Kasumi-1 (cell line): ENCODE measurements at places on chromosomes 1 and 21.
A peak's percentile ranks its signal among the peaks of the same experiment; 100 is the strongest.

GRCh38 chr21:45288441-45288841 is 746 bp upstream of the POFUT2 start:
- no peak for DNase-seq

DNA sequence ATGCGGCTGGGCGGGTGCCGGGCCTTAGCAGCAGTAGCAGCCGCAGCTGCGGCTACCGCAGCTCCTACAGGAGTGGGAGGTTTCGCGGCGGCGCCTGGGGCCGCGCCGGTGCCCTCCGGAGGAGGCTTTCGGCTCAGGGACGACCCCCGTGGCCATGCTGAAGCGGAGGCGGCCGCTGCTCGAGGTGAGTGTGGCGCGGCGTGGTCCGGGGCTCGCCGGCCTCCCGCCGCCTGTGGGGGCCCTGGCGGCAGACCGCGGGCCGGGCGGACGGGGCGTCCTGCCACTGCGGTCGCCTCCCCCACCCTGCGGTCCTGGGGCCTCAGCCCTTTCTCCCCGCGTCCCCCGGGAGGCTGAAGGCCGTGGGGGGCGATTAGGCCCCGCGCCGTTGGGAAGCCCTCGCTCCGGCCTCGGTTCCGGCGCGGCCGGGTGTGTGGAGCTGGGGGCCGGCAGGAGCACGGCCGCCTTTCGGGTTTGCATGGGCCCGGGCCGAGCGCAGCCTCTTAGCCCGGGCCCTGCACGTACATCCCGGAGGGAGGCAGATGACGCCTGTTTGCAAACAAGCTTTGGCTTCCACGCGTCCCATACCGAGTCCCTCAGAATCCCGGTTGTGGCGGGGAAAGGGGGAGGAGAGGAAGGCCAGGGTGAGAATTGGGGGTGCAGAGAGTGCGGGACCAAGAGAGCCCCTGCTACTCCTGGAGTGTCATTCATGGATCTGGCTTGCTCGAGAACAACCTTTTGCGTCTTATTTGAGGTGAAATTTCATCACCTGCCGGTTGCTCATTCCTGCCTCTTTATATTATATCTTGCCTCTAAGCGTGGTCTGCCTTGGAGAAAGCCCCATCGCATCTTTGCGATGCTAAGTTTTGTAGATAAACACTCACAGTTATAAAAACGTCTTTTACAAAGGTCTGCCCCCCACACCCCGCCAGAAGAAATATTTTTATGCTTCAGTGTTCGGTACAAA is 613 bp downstream of the ZFYVE9 start:
- peak; percentile 39 for DNase-seq

GRCh38 chr1:151990856-151991198 is 2.8 kb downstream of the S100A10 start:
- DNase-seq, result no peak

- DNase-seq, result peak; percentile 37
Observed at GRCh38 chr1:16442941-16443340, 2.4 kb downstream of the NECAP2 start.

DNA sequence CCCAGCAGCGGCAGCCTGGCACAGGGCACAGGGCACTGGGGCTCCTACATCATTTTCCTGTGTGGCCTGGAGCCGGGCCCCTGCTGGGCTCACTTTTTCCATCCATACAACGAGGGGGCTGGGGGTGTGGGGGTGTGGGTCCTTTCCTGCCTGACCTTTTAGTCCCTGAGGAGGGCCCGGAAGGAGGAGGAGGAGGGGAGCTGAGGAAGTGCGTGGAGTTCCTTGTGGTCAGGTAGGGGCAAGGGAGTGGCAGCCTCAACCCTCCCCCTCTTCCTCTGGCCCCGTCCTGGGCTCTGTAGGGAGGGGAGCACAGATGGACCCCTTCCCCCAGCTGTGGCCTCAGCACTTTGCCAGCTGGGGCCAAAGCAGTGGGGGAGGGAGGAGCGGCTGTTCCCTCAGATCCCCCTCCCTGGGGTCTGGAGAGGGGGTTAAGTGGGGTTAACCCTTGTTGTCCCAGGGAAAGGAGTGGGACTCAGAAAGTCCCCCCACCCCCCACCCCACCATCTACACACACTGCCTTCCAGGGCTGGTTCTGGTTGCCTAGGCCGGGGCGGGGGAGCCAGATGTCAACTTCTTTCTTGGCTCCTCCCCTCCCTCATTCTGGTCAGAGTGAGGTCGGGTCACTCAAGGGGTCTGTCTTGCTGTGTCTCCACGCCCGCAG is 5.7 kb downstream of the NTRK1 start:
- DNase-seq, result no peak

DNA sequence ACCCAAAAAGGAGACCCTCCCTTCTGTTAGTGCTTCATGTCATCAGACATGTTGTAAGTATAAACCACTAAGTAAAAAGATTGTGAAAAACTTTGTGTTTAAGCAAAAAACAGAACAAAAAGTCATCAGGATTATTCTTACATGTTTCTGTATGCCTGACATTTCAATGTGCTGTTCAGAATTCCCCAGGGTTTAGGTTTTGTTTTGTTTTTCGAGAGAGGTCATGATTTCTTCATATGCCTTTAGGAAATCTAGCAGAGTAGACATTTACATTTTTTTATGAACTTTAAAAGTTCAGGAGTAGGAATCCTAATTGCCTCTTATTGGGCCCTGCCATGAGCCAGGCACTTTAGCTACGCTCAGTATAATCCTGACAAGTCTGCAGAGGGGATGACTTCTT is 85.3 kb downstream of the VPS13D start:
- DNase-seq, result no peak

- no peak for DNase-seq
Observed at GRCh38 chr1:17434016-17434415, 5.5 kb downstream of the RCC2 start.

- DNase-seq, result peak; percentile 14
Observed at GRCh38 chr1:54229281-54229891, 29.4 kb downstream of the MRPL37 start.

GRCh38 chr1:160366731-160367515 is at the start of gene NHLH1:
TSS of gene NHLH1 (plus strand) at chr1:160367071. CDS start at chr1:160370732, 3,661 bp downstream.
- DNase-seq, result no peak

GRCh38 chr1:178262120-178262500 is 168.2 kb downstream of the RASAL2 start:
- no peak for DNase-seq

- DNase-seq, result peak; percentile 95
Observed at GRCh38 chr21:39004634-39005501, 178.4 kb downstream of the PSMG1 start.

DNA sequence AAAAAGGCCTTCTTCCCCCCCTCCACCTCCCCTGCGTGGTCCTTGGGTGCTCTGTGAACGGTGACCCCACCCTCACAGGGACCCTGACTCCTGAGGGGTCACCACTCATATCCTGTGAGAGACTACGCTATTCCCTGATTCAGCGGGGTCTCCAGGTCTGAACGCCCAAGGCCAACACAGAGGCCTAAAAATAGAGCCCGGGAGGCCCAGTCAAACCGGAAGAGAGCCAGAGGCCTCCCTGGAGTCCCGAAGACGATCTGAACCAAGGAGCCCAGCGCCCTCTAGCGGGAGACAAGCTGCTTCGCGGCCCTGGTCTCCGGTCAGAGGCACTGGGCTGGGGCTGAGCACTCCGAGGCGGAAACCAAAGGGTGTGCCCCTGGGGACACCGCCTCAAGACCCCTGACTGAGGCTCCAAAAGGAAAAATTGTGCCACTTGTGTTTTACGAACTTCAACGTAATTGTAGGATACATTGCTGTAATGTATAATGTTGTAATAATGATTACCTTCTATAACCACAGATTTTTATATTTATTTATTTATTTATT is 42.4 kb upstream of the PSEN2 start:
- peak; percentile 94 for DNase-seq

- DNase-seq, result peak; percentile 35
Observed at GRCh38 chr1:92784021-92784638, 778 bp downstream of the EVI5 start.

DNA sequence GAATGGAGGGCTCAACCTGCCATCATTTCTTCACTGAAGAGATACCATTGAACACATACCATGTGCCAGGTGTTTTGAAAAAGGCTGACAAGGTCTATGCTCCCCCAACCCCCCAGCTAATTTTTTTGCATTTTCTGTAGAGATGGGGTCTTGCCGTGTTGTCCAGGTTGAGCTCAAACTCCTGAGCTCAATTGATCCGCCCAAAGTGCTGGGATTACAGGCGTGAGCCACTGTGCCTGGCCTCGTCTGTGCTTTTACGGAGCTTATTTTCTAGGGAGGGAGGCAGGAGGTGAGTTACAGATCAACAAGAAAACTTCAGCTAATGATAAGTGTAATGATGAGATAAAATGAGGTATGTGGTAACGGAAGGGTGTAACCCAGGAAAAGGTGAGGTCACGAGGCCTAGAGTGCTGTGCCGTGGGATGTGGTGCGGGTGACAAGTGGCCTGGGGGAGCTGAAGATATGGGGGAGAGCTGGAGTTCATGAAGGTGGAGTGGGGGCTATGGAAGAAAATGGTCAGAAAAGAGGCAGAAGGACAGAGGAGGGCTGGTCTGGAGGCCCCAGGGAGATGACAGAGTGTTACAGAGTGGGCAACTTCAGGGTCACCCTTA is 28.2 kb downstream of the FAAH start:
- no peak for DNase-seq

DNA sequence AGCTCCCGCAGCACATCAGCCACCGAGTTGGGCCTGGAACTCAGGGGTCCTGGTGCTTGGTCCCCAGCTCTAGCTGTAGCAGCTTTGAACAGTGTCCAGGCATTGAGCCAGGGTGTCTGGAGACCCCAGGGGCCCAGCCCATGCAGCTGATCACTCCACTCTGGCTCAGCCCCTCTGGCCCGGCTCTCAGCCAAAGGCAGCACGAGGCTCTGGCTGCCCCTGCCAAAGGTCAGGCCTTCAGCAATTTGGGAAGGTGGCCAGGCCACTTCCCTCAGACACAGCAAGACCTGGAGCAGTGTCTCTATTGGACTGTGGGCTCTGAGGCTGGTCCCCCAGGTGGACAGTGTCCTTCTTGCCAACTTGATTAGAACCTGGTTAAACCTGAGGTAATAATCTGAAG is 34.4 kb upstream of the RNF19B start:
- no peak for DNase-seq

GRCh38 chr1:29601021-29601420 is 364.7 kb downstream of the PTPRU start:
- DNase-seq, result no peak

GRCh38 chr1:48017716-48018115 is 20.5 kb upstream of the TRABD2B start:
- DNase-seq, result no peak

GRCh38 chr1:94989398-94989797 is 62.5 kb upstream of the CNN3 start:
- DNase-seq, result no peak

GRCh38 chr1:150256198-150256553 is 1.4 kb upstream of the CA14 start:
- no peak for DNase-seq

DNA sequence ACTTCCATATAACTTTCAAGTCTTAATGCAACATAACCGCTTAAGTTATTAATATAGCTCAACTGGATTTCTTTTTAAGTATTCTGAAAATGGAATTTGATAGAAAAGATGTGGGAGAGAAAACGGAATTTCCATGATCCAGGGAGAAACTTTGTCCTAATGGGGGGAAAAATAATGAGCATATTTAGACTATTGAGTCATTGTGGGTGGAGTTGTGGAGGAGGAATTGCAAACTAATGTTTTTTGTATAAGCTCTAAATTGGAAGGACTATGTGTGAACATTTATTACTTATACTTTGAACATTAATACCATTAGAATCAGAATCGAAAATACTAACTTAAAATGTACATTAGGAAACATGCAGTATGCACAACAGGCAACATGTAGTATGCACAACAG is 159.9 kb upstream of the NEGR1 start:
- DNase-seq, result no peak

DNA sequence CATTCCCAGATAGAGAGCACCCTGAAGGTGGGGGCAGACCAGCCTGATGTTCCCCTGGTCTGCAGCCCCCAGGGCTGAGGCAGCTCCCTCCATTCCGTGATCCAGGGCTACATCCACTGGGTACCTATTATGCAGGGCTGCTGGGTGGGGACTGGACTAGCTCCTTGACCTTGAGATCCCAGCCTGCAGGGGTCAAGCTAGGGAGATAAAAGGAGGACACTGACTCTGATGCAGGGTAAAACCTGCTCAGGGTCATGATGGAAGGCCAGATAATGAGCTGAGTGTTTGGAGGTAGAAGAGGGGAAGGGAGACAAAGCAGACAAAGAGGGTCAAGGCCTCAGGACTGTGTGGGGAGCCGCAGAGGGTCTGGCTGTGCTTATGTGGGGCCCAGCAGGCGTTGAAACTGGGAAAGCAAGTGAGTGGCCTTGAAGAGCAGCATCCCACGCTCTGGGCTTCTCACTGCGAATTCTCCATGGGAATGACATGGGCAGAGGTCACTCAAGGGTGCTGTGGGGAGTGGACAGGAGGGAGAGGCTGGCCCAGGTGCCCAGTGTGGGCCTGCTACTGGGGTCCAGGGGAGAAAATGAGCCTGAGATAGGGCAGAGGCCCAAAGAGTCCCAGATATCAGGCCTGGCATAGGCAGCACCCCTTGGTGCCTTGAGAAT is 9.7 kb downstream of the FOXO6 start:
- DNase-seq, result no peak

GRCh38 chr1:63593886-63594605 is 835 bp downstream of the PGM1 start:
- DNase-seq, result peak; percentile 57

- DNase-seq, result no peak
Observed at GRCh38 chr1:1431845-1432273, 3.6 kb upstream of the VWA1 start.

- no peak for DNase-seq
Observed at GRCh38 chr1:29575826-29576225, 339.5 kb downstream of the PTPRU start.

DNA sequence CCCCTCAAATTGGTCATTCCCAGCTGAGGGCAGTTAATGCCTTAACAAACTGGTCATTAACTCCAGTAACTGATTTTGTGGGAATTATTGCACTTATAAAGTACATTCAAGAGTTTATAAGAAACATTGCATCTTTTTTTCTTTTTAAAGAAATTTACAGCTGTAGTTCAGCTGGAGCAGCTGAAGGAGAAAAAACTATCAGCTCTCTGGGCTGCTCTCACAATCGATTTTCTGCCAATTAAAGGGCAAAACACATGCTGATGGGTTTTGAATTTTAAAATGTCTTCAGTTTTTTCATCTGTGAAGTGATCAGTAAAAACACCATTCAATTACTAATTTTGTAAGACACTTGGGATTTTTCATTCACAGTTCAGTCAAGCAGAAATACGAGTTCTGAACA is 74.7 kb downstream of the KIFAP3 start:
- no peak for DNase-seq

- DNase-seq, result no peak
Observed at GRCh38 chr1:94156096-94156625, 35.2 kb upstream of the ABCA4 start.

- no peak for DNase-seq
Observed at GRCh38 chr1:94983171-94983739, 56.3 kb upstream of the CNN3 start.

- DNase-seq, result peak; percentile 83
Observed at GRCh38 chr1:229027622-229028182, 243.2 kb upstream of the RAB4A start.

- DNase-seq, result no peak
Observed at GRCh38 chr1:172935062-172935592, 115.6 kb downstream of the TNFSF18 start.

GRCh38 chr1:92169214-92170005 is 48.3 kb upstream of the C1orf146 start:
- no peak for DNase-seq
